MG63 (cell line): ENCODE measurements at places on chromosomes 12 and 14. TPM values are rescaled to one million over a fixed set of nuclear protein-coding genes. Genes with fewer than 3 reads are reported as not detected.

DNA sequence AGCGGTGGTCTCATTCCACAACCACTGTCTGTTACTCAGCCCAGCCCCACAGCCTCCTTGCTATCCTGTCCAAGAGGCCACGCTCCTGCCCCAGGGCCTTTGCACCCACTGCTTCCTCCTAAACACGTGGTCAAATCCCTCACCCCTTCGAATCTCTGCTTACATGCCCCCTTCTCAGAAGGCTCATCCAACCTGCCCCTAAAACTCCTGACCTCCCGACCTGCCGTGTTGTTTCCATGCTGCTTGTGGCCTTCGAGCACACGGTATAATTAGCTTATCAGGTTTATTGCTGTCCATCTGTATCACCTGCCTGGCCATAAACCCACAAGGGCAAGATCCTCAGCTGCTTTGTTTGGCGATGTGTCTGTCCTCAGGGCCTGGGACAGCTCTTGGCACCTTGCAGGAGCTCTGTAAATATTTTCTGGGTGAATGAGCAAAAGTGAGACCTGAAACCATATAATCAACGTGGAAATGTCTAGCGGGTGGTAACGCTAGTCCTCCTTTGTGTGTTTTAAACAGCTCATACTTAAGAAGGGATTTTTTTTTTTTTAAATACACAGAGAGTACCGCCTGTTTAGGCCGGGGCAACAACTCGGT lies 36.0 kb downstream of the SCARB1 start:
- no peak for DNase-seq

- DNase-seq = no peak
Measured at GRCh38 chr14:81062816-81063215, 107.4 kb downstream of the TSHR start.

IAPP gene
- not detected in 2 replicates for total RNA-seq

KIF26A gene
- total RNA-seq = 0.92 and 1.1 TPM in 2 replicates

IQSEC3 gene
- total RNA-seq = not detected in 2 replicates

PLEKHG7 gene
- total RNA-seq = not detected in 2 replicates

TEAD4 gene
- total RNA-seq = 3.3 and 30.8 TPM in 2 replicates

GPR132 gene
- total RNA-seq = not detected in 2 replicates

DNA sequence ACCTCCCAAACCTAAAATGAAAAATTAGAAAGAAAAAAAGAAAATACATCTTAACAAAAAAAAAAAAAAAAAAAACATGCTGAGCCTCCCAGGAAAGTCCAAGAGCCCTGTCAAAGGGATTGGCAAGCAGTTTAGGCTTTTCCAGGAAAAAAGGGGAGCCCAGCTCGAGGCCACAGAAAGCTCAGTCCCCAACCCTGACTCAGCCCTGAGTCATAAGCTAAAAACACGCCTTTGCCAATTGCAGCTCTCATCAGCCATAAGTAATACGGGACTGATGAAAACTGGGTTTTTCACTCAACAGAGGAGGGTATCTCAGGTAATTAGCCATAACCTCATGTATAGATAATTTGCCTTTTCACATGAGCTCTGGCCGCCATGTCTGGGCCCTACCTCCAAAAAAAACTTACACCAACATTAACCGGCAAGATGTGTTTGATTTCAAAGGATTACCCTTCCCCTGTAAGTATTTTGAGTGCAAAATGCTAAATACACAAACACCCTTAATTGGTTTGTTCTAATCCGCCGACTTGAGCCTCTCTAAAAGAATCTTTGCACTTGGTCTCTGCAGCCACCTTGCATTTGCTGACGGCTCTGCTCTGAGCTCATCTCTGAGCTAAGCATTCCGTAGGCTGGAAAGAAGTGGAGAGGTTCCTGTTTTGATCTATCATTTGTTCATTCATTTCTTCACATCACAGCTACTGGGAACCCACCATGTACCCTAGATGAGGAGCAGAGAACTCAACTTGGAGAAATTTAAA lies 319.2 kb downstream of the BCL11B start:
- DNase-seq = peak; percentile 72

CBX5 gene
- total RNA-seq = 20.5 and 26.6 TPM in 2 replicates

GRCh38 chr12:87782838-87783237 lies 246.4 kb downstream of the C12orf50 start:
- no peak for DNase-seq

EML5 gene
- 0.23 and 0.62 TPM in 2 replicates for total RNA-seq

RIPK3 gene
- not detected in 2 replicates for total RNA-seq

GRCh38 chr12:104569346-104570173 lies 112.8 kb downstream of the CHST11 start:
- DNase-seq = no peak

- no peak for DNase-seq
Measured at GRCh38 chr12:3129301-3130056, 52.3 kb downstream of the TSPAN9 start.

- no peak for DNase-seq
Measured at GRCh38 chr12:128667193-128667592, 156.6 kb downstream of the SLC15A4 start.

DPY19L2 gene
- not detected in 2 replicates for total RNA-seq

AJUBA gene
- 60.8 and 69.6 TPM in 2 replicates for total RNA-seq

- DNase-seq = no peak
Measured at GRCh38 chr12:76764856-76765255, 941 bp downstream of the ZDHHC17 start.

- no peak for DNase-seq
Measured at GRCh38 chr14:63717702-63718101, 10.2 kb downstream of the SGPP1 start.

DNA sequence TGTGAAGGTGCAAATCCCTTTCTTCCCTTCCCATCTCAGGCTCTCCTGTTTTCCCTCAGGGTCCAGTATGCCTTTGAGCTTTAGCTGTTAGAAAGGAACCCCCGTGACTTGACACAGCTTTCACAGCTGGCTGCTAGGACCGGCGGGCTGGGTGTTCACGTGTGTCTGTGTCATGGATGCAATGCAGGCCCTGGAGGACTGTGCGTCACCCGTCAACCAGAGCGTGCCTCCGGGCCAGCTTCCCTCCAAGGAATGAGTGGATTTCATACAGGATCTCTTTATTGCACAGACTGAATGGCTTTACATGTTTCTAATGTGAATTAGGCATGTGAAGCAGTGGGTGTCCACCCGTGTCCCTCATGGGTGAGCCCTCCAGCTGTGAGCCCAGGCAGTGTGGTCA lies 77.4 kb downstream of the AACS start:
- no peak for DNase-seq

GRCh38 chr12:66210840-66211239 lies 21.8 kb downstream of the IRAK3 start:
- no peak for DNase-seq

- DNase-seq = no peak
Measured at GRCh38 chr12:56596815-56597214, 33.3 kb downstream of the BAZ2A start.

DNA sequence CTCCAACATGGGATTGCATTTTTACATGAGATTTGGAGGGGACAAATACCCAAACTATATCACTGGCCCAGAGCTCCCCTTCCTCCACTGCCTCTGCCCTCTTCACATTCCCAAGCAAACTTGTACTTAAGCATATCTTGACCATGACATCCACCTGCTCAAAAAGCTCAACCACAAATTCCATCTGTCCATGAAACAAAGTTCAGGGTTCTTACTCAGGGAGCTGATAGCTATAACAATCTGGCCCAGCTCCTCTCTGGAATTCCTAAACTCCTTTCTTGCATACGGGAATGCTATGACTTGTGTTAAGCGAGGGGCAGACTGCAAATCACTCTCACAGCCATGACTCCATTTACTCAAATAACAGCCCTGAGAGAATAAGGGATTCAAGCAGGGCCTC lies 152.1 kb downstream of the GALC start:
- no peak for DNase-seq

DNA sequence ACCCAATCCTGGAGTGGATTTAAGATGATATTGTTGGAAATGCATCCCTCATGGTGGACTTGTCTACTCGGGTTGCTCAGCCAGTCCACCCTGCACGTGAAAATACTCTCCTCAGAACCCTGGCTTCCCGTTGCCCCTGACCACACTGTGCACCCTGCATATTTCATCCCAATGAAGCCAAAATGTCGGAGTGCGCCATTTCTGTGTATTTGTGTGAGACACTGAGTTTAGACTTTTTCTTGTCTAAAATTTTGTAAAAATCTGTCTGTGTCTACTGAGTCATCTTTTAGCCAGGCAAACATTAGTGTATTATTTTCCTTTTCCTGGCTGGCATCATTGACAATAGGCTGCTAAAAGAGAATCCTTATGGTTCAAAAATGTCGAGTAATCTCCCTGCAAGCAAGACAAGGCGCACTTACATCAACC lies 485 bp upstream of the PNMA1 start:
- DNase-seq = no peak

TAS2R50 gene
- not detected in 2 replicates for total RNA-seq

DNA sequence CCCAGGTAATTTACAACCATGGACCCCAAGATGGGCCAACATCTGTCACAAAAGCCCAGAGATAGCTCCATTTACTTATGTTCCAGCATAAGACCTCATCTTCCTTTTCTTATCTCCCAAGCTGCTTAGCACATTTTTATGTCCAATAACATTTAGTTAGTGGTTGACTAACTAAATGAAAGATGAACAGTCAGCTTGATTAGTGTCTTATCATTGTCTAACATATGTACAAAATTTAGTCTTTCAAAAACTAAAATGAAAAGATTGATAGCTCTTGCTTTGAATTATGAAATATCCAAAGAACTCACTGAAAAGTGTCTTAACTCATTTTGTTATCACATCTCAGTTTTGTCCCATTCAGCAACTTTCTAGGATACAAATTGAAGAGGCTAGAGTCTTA lies 163.1 kb upstream of the EGLN3 start:
- DNase-seq = no peak

GRCh38 chr14:78997811-78998210 lies 827.6 kb downstream of the NRXN3 start:
- DNase-seq = no peak

DNA sequence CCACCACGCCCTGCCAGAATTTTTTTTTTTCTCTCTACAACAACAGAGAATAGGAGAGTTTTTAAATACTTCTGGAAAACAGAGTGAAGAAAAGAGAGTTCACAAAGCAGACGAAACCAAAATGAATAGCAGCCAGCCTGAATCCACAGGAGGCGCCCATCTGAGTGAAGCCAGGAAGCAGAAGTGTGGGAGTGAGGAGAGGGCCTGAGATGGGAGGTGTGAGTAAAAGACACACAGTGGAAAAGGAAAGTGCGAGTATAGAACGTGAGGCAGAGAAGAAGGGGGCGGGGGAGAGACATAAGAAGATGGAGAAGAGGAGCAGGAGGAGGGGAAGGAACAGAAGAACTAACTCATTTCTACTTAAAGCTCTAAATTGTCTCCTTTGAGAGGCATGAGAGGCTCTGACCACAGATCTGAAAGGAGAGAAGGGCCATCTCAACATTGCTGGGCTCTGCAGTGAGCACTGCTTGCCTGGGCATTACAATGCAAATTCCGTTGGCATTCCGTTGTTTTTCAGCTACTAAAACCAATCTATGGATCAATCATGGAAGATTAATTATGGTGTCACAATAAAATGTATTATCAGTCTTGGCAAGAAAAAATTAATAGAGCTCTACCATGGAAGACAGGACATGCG lies 140.1 kb upstream of the CPSF6 start:
- no peak for DNase-seq

BBS10 gene
- 7.6 and 17.5 TPM in 2 replicates for total RNA-seq

LTBR gene
- 35.0 and 61.5 TPM in 2 replicates for total RNA-seq

KRT2 gene
- total RNA-seq = not detected in 2 replicates

GRCh38 chr14:33493266-33493665 lies 457.6 kb downstream of the EGLN3 start:
- DNase-seq = no peak

DNA sequence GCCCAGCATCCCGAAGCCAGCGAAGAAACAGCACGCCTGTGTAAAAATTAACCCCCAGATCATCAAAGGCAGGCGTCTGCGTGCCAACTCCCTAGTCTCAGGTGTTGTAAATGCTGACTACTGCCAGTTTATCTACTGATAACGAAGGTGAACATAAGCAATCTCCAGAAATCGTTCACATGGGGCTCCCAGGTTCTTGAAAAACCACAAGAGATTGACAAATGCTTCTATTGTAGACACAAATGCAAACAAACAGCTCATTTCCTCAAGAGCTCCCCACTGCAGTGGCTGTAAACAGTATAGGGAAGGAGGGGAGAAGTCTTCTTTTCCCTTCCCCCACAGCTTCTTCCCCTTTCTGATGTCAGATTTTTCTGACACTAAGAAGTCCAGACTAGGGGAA lies 5.3 kb upstream of the PLEKHG3 start:
- no peak for DNase-seq

DNA sequence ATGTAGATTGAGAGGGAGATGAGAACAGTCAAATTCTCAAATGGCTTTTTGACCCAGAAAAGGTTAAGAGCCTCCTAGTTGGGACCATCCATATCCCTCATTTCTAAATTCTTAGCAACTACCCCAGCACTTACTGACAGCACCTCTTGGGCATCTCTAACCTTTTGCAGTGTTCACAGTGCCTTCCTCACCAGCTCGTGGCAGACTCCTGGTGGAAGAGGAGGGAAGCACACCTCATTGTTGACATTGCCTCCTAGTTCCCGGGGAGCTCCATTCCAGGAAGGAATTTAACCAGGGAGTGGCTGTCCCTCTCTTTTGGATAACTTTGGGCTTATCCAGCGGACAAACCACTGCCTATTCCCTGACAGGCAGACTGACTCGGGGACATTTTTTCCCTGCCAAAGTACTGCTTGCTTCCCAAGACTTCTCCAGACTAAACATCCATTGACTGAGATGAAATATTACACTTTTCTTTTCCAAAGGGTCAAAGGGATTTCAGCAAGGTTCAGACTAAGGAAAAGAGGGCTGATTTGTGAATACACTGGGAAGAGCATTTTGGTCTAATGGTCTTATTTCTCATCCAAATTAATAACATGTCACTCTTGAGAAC lies 9.0 kb upstream of the OR6J1 start:
- peak; percentile 49 for DNase-seq

- no peak for DNase-seq
Measured at GRCh38 chr14:64811676-64812075, 68.0 kb downstream of the SPTB start.

DNA sequence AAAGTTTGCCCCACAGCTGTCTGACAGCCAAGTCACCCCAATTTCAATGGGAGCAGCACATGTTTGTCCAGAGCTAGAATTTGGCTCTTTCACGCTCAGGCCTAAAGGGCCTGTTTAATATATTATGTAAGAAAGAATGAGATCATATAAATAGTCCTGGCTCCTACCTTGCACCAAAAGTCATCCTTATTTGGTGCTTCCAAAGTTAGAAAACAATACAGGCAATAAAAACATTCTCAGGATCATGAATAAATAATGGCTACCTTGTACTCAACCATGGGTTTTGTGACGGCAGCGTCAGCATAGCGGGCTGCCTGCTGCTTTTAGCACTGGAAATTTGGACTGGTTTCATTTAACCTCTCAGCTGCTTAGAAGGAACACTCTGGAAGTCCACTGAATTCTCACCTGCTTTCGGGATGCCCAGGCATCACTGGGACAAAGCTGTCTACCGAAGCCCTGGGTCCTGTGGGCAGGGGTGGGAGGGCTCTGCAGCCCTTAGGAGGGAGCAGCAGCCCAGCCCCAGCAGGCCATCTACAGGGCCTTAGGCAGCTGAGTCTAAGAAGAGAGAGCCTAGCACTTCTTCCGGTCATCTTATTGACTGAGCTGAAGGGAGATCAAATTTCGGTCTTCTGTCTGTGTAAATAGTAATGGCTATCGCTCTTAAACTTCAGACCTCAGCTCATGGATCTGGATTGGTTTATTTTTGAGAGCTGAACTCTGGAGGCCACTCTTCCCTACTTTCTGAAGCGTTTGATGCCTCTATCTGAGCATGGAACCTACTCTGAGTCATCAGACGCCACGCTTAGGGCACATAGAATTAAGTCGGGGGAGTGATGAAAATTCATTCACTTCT lies 106.5 kb downstream of the SAMD4A start:
- no peak for DNase-seq
